Activated CD4-positive, alpha-beta T cell treated with anti-CD3 and anti-CD28 coated beads, Interleukin-2, amount 10 ng/mL, durations not matched to agents 7 days and 5 days (primary cell): ENCODE measurements at places on chromosomes 1 and 21.

- no peak for DNase-seq
Measured at GRCh38 chr1:222441066-222441465, 106.8 kb downstream of the HHIPL2 start.

DNA sequence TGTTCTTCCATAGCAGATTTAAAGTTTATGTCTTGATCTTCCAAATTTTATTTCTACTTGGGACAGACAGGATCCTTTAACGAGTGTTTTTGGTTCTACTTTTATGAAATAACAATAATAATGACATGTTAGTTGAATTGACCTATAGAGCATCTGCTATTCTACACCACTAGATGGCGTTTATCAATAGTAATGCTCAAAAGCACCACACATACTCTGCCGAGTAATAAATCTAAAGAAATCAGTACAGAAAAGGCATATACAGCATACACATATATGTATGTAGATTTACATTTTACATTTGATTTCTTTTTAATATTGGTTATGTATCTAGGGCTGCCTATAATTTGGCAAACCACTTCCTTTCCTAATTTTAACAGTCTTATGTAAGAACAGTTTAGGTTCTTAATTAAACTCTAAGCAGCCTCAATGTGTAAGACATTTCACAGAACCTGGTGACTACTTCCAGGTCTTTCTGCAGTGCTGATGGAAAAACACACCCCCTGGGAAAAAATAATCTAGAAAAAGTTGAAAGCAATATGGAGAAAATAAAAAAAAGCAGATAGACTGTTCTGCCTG, 5.9 kb upstream of the SIPA1L2 start:
- no peak for DNase-seq

- DNase-seq, result no peak
Measured at GRCh38 chr1:36920371-36920770, 113.9 kb downstream of the GRIK3 start.

GRCh38 chr1:49136738-49137251, 360.1 kb upstream of the BEND5 start:
- DNase-seq, result no peak

- DNase-seq, result no peak
Measured at GRCh38 chr21:27220416-27220815, 253.5 kb upstream of the ADAMTS5 start.

- DNase-seq, result no peak
Measured at GRCh38 chr1:215842905-215843304, 275.8 kb downstream of the KCTD3 start.

DNA sequence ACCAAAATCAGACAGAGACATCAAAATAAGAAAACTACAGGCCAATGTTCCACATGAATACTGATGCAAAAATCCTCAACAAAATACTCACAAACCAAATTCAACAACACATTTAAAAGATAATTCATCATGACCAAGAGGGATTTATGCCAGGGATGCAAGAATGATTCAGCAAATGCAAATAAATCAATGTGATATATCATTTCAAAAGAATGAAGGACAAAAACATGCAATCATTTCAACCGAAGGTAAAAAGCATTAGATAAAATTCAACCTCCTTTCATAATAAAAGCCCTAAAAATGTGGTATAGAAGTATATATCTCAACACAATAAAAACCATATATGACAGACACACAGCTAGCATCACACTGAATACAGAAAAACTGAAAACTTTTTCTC, 81.5 kb upstream of the LYPLAL1 start:
- DNase-seq, result no peak

GRCh38 chr1:51915951-51916350, 37.4 kb upstream of the NRDC start:
- no peak for DNase-seq

GRCh38 chr1:111369177-111369576, 58.4 kb downstream of the OVGP1 start:
- DNase-seq, result no peak

DNA sequence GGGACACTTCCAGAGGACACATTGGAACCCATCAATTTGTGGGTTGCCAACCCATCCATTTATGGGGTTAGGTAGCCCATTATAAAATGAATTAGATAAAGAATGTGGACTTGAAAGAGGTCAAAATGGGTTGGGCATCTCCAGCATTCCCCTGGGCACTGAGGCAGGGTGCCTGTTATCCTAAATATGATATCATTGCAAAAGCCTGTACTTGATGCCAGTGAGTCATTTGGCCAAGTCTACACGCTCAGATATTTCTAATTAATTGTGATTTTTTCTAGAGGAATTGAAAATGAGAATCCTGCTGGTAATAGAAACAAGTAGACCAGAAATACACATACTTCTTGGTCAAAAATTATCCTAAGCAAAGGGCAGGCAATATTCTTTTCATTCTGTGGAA, 21.9 kb upstream of the NBL1 start:
- DNase-seq, result no peak

- no peak for DNase-seq
Measured at GRCh38 chr1:205733438-205734175, 16.4 kb downstream of the NUCKS1 start.

DNA sequence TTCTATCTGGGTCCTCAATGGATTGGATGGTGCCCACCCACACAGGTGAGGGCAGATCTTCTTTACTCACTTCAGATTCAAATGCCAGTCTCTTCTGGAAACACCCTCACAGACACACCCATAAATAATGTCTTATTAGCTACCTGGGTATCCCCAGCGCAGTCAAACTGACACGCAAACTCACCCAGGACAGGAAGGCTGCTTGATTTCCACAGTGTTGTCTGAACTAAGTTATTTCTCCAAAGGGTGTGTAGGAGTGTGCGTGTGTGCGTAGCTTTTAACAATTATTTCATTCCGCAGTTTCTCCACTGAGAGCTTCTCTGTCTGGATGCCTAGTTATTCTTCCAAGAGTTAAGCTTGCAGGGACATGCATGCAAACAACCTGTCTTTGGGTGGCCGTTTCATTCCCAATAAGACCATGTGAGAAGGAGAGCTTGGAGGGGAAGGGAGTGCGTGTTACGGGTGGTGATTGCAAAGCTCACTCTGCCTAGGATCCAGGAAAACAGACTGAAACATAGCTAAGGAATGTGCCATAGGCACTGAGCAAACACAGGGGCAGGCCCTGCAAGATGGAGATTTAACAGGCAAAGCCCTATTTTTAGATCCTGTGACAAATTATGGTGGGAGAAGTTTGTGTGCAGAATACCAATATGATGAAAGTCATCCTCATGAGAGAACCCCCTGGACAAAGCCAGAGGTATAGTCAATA, 269.7 kb downstream of the DYRK1A start:
- no peak for DNase-seq

DNA sequence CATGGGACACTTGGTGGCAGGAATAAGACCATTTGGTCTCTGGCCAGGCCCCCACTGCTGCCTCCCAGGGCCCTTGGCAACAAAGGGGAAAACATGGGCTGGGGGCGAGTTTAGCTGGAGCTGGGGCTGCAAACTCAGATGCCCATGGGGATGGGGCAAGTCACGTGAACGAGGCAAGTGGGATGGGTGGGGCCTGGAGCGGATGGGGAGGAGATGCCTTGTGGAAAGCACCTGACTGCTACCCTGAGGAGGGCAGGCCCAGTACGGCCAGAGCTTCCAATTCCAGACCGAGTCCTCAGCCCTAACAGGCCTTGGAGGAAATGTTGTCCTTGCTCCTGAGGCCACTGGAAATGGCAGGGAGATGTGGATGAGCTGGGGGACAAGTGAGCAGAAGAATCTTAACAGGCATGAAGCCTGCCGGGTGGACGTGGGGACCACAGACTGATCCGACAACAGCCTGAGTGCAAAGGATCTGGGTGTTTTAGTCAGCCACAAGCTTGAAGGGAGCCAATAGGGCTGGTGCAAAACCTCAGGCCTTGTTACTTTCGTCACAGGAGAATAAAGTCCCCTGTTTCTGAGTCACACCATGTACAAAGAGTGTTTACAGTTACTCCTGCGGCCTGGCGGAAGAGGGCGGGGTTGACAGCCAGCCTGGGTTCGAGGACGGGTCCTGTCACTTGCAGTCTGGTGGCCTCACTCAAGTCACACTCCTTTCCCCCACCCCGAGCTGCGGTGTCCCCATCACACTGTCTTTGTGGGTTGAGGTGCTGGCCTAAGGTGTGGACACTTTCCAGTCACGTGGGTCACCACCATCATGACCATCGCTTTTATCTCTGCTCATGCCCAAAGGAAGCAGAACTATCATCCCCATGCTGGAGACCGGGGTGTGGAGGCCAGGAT, 19.1 kb downstream of the RUNX3 start:
- peak; percentile 59 for DNase-seq

- no peak for DNase-seq
Measured at GRCh38 chr1:172980971-172981370, 69.8 kb downstream of the TNFSF18 start.
